WTC11 (cell line): ENCODE measurements at places on chromosomes 6 and 20. TPM values are rescaled to one million over a fixed set of nuclear protein-coding genes. Genes with fewer than 3 reads are reported as not detected.

DNA sequence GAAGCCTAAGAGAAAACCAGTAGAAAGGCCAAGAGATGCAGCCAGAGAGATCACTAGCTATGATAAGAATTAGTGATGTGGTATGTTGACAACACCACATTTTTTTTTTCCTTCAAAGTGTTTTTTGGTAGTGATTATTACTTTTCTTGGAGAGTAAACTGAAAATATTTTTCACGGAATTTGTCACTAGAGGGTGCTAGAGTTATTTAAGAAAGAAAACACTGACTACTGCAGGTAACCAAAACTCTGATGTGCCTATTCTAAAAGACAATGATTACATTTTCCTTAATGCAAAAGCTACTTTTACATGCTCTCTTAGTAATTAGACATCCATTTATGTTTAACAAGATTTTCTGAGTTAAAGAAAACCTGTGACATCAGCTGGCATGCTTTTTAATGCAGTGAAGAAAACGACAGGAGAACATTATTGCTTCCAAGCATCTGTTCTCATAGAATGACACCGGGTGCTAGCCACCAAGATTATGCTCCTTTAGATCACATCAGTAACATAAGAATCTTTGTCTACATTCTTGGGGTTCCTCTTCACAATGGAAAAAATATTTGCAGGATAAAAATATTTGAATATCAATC, 28.8 kb downstream of the RWDD2A start:
- no peak for DNase-seq

- peak; percentile 83 for DNase-seq
Observed at GRCh38 chr20:22586645-22587310, 2.4 kb upstream of the FOXA2 start.

DNA sequence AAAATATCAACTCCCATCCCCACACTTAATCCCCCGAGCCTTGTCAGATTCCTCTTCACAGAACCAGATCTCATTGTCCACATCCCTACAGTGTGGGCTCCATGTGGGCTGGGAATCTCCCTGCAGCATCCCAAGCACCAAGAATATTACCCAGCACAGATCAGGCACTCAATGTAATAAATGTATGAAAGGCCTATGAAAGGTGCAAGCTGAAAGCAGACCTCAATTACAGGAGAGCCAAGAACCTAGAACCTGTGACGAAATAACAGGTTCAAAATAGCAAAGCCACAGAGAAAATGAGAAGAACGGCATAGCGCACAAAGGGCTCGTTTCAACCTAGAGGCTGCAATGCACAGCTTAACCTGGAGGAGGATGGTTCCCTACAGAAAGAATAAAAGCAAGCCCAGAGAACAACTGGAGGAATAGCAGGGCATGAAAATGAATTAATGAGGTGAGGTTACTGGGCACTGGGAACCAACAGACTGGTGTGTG, 3.1 kb downstream of the SLC23A2 start:
- DNase-seq = no peak

- no peak for DNase-seq
Observed at GRCh38 chr6:138592749-138593123, 93.4 kb upstream of the NHSL1 start.

GRCh38 chr6:150676344-150676743, 76.7 kb downstream of the PLEKHG1 start:
- no peak for DNase-seq

GRCh38 chr6:92701425-92702096, 717.8 kb downstream of the EPHA7 start:
- peak; percentile 7 for DNase-seq

- DNase-seq = no peak
Observed at GRCh38 chr20:40464731-40465208, 224.3 kb downstream of the MAFB start.

The C20orf144 gene
- 0.09 to 0.21 TPM (median 0.14 TPM) in 3 replicates for total RNA-seq

The TFAP2A gene
- total RNA-seq = 0.27 to 0.42 TPM (median 0.30 TPM) in 3 replicates

The LHFPL5 gene
- not detected in 3 replicates for total RNA-seq
